ENCODE measurements at places on chromosomes 2 and 18.

DNA sequence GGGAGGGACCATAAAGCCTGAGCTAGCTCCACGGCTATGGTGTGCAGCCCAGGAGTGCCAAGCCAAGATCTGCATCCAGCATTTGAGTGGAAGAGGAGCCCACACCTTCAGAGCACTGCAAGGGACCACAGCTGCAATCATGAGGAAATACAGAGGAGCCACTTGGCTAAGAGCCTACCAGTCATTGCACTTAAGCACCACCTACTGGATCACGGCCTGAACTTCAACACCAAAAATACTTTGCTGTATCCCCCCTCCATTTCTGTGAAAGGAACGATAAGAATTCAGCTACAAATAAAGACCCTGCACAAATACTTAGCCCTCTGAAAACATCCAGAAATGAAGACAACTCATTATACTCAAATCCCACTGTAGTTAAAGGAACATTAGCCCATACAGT is 545.3 kb downstream of the TSN start:
- DNase-seq = no peak

GRCh38 chr2:129827311-129828090 is 152.0 kb upstream of the RAB6C start:
- DNase-seq = no peak

- DNase-seq = no peak
These were observed 3.3 kb upstream of the HJURP start for GRCh38 chr2:233857511-233858141.

DNA sequence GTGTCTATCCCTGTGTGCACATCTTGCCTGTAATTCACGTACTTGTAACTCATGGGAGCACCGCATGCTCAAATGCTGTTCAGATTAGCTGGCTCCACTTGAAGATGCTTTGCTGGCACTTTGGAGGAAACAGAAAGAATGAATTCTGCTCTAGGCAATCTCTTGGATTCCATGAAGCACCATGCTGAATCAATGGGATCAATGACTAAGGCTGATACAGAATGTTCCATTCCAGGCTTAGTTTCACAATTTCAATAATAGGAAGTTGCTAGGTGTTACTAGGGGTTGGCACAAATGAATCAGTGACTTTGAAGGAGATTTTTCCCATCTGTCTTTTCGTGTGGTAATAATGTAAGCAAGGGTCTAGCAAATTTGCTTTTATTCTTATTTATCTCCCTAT is 328.8 kb downstream of the OSR1 start:
- DNase-seq = no peak

GRCh38 chr18:44128365-44128764 is 552.3 kb upstream of the SETBP1 start:
- DNase-seq = no peak

GRCh38 chr18:48106976-48107781 is 176.7 kb upstream of the SMAD2 start:
- DNase-seq = no peak

- DNase-seq = no peak
These were observed 204.2 kb upstream of the FBXO11 start for GRCh38 chr2:48110492-48110891.

GRCh38 chr2:128639693-128640092 is 321.0 kb upstream of the HS6ST1 start:
- DNase-seq = no peak

GRCh38 chr2:164655750-164656149 is 34.5 kb upstream of the GRB14 start:
- DNase-seq = no peak

- no peak for DNase-seq
These were observed 26.4 kb downstream of the MARCHF7 start for GRCh38 chr2:159738509-159739390.

DNA sequence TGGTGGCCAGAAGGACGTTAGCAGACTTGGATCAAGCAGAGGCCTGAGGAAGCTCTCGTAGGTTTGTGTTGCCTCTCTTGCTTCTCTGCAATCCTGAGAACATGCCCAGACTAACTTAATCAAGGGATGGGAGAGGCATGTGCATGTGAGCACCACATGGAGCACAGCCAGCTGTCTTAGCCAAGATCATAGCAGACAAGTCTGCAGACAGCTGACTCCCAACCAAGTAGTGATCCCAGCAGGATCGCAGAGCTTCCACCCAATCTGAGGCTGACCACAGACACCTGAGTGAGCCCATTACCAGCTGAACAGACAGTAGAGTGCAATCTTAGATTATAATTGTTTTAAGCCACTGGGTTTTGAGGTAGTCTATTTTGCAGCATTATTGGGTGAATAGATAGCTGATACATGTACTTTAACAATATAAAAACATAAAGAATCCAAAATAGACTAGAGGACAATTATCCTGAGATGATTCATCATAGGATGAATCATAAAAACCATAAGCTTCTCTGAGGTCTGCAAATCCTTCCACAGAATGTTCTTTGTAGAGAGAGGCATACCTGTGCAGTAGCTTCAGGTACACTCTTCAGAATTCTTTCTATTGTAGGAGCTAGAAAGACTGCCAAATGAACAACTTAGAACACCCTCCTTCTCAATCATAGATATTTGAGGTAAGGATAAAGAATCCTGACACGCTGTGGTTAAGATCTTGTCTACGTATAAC is 25.2 kb upstream of the FAM110C start:
- DNase-seq = no peak

DNA sequence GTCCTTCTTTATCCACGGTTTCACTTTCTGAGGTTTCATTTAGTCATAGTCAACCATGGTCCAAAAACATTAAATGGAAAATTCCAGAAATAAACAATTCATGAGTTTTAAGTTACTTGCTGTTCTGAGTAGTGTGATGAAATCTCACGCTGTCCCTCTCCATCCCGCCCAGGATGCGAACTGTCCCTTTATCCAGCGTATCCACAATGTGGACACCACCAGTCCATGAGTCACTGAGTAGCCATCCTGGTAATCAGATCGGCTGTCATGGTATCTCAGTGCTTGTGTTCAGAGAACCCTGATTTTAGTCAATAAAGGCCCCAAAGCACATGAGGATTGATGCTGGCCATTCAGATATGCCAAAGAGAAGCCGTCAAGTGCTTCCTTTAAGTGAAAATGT is 3.7 kb downstream of the SP140L start:
- no peak for DNase-seq

GRCh38 chr2:137161250-137161649 is 395.9 kb downstream of the THSD7B start:
- DNase-seq = no peak

GRCh38 chr2:227942021-227942420 is 70.6 kb downstream of the DAW1 start:
- no peak for DNase-seq

DNA sequence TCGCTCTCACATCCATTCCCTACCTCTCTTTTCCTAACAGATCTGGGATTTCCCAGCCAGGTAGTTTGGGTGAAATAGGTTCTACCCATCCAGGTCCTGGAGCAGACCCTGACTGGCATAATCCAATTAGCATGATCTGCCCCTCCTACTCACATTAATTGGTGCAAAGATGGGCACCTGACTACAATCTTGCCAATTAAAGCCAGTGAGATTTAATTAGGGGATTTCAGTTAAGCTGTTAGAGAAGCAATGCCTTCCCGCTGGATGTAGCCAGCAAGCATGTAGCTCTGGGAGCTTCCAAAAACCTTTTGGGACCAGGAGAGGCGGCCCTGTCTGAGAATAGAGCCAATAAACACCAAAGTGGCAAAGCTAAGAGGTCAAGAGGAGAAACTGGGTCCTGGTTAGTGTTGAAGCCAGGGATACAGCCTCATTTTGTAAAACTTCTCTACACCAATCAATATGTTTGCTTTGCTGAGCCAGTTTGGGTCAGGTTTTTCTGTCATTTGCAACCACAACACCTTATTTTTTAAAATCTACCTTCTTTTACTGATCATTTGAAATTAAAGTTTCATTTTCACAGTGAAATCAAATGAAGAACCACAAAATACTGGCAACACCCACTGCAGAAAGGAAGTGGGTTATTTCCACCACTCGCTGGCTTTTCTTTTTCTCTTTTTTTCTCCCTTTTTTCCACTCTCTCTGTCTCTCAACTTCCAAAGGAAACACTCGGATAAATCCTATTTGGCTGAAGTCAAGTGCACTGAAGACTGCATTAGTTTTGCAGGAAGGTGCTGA is 3.2 kb upstream of the TTC39C start:
- DNase-seq = no peak

GRCh38 chr2:190376591-190377245 is 31.4 kb upstream of the MFSD6 start:
- no peak for DNase-seq

GRCh38 chr2:29755829-29756228 is 165.6 kb downstream of the ALK start:
- no peak for DNase-seq

GRCh38 chr2:64359171-64359891 is 94.6 kb upstream of the LGALSL start:
- DNase-seq = no peak

- DNase-seq = no peak
These were observed 113.9 kb downstream of the CCDC85A start for GRCh38 chr2:56297671-56298070.

DNA sequence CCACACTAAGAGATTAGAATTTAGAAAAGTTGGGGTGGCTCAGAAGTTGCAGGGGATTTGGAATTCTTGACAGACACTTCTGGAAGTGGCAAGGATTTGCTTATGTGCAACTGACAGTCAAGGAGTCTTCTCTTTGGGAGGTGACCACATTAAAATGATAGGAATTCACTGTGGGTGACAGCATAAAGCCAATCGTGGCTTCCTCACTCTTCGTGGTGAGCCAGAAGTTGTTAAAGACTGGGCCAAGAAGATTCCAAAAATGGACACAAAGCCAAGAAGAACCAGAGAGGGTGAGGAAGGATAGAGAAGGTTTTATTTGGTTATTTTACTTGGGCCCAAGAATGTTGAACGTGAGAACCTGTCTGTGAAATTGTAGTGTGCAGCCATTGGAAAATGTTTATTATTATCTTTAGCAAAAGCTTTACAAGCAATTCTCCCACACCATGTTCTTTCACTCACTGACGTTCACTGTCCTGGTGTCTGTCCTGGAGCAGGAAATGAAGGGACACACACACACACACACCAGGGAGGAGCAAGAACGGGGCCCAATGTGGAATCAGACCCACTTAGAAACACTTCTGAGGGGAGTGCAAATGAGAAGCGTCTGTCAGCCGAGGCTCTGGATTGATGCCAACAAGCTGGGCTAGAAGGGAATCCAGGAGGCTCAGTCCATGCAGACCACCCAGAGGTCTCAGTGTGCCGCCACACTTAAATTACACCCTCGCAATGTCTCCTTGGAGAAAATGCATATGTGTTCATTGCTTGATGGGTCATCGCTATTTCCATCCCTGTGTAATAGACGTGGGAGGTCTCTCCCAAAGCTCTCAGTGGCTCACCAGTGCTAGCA is 37.2 kb downstream of the STEAP3 start:
- DNase-seq = no peak

DNA sequence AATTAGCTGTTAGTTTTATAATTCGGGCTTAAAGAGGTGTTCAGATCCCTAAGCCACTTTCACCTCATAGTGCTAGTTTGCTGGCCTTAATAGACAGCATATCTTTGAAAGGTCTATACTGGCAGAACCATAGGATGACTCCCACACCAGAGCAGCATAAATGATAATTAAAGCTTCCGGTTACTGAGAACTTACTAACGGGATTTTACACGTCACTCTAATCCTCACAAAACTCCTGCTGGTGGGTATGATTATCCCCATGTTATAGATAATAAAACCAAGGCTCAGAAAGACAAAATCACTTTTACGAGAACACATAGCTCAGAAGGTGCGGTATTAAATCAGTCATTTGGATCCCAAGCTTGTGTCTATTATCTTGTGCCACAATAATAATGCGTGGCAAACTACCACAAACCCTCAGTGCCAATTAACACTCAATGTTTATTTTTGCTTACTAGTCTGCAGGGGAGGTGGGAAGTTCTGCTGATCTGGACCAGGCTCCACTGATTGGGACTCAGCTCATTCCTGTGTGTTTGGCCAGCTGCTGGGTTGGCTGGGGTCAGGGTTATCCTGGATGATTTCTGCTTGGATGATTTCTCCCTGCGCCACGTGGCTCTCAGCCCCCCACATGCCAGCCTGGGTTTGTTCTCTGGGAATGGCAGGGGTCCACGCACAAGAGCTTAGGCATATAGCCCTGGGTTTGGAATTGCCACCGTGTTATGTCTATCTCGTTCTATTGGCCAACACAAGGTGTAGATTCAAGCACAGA is 62.3 kb downstream of the TRIB2 start:
- DNase-seq = no peak

DNA sequence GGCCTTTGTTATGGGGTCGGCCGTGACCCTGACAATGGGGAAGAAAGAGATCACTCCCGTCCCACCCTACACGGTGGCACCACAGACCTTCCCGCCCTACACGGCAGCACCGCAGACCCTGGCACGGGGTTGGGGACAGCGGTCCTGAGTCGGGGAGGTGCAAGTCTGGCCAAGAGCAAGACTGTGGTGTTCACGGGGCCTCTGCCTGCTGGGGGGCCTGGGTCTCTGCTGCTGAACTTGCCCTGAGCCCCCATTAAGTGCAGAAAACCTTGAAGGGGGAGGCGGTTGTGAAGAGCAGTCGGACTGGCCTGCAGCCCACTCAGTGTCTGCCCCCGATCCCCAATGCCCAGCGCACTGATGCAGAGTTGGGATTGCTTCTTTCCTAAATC is 75.9 kb downstream of the SLC66A2 start:
- DNase-seq = no peak

DNA sequence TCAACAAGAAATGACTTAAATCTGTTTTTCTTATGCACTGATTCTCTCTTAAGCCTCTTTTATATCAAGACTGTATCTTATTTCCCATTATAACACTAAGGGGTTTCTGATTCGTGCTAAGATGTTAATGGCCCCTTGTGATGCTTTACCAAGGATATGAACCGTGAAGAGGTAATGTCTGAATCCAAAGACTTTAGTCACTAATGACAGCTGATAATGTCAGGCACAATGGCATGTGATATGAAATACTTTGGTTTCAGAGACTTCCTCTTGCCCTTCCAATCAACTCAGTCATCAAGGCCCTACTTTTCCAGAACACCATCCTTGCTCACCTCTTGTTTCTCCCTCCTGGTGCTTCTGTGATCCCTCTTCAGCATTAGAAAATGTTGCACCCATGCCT is 262.8 kb downstream of the KCNE4 start:
- DNase-seq = no peak

DNA sequence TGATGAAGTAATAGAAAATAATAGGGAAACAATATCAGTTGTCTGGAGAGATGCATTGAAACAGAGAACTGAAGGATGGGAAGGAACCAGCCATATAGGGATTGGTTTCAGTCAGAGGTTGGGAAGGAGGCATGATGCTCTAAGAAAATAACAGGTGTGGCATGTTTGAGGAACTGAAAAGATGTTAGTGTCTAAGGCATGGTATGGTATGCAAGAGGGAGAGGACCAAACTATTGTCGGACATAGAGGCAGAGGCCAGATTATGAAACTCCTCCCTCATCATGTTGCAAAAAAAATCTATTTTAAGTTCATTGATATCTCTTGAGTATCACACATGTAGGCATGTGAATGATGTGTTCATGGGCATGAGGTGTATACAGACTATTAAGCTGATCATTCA is 48.9 kb upstream of the EMILIN2 start:
- DNase-seq = no peak

GRCh38 chr18:58761241-58761969 is 90.1 kb downstream of the MALT1 start:
- DNase-seq = no peak

- DNase-seq = no peak
These were observed 60.0 kb downstream of the PIKFYVE start for GRCh38 chr2:208326016-208326415.

Measured in stimulated activated CD8-positive, alpha-beta memory T cell treated with anti-CD3 and anti-CD28 coated beads, Interleukin-4, amount 100 ng/mL, for 1 hour (primary cell).